Cardiac fibroblast (primary cell): ENCODE measurements at places on chromosomes 5 and 9.

DNA sequence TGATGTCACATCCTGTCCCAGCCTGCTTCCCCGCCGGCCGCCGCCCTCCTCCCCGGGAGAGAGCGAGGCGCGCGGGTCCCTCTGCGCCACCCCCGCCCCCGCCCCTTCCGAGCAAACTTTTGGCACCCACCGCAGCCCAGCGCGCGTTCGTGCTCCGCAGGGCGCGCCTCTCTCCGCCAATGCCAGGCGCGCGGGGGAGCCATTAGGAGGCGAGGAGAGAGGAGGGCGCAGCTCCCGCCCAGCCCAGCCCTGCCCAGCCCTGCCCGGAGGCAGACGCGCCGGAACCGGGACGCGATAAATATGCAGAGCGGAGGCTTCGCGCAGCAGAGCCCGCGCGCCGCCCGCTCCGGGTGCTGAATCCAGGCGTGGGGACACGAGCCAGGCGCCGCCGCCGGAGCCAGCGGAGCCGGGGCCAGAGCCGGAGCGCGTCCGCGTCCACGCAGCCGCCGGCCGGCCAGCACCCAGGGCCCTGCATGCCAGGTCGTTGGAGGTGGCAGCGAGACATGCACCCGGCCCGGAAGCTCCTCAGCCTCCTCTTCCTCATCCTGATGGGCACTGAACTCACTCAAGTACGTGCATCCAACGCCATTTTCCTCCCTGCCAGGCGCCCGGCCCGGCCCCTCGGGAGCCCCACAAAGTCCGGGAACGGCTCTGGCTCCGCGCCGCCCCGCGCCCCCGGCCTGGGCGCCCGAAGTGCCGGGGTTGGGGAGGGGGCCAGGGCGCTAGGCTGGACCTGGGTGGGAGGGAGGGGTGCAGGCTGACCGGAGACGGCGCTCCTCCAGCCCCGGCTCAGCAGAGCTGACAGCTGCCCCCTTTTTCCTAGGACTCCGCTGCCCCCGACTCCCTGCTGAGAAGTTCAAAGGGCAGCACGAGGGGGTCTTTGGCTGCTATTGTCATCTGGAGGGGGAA lies 12.0 kb upstream of the OLFM1 start:
- peak; percentile 3 for DNase-seq

GRCh38 chr5:170269579-170269978 lies 28.0 kb downstream of the LCP2 start:
- no peak for DNase-seq

- peak; percentile 78 for DNase-seq
These were observed 101.0 kb downstream of the TLE1 start for GRCh38 chr9:81588148-81588871.

DNA sequence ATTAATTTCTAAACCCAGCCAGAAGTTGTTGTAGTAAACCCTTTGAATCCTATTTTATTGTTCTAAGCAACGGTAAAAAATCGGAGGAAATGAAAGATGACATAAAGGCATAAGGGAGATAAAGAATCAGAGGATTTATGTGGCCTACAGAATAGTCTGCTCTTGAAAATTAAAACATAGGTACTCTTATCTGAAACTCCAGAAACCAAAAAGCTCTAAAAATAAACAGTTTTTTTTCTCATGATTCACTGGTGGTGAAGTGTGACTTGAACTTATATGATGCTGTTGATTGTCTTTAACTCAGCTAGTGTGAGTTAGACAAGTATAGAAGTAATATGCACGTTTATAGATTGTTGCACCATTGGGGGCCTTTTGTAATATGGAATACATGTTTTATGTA lies 80.3 kb downstream of the HSD17B4 start:
- no peak for DNase-seq

- DNase-seq = no peak
These were observed 422.1 kb upstream of the PIK3R1 start for GRCh38 chr5:67793418-67793817.

GRCh38 chr5:10527281-10527950 lies 36.5 kb upstream of the ANKRD33B start:
- no peak for DNase-seq

DNA sequence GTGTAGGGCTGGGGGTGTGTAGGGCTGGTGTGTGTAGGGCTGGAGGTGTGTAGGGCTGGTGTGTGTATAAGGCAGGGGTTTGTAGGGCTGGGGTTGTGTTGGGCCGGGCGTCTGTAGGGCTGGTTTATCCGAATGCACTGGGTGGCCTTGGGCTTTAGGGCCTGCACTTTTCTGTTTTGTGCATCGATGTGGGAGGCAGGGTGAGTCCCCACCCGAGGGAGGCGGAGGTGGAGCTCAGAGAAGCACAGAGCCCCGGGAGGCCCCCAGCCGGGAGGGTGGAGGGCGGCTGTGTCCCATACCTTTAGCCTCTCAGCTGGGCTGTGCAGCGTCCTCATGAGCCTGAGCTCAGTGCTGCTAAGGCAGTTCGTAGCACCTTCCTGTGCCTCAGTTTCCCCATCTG lies 13.5 kb downstream of the COL5A1 start:
- no peak for DNase-seq

- peak; percentile 22 for DNase-seq
These were observed 167.9 kb downstream of the DENND1A start for GRCh38 chr9:123761905-123762605.

DNA sequence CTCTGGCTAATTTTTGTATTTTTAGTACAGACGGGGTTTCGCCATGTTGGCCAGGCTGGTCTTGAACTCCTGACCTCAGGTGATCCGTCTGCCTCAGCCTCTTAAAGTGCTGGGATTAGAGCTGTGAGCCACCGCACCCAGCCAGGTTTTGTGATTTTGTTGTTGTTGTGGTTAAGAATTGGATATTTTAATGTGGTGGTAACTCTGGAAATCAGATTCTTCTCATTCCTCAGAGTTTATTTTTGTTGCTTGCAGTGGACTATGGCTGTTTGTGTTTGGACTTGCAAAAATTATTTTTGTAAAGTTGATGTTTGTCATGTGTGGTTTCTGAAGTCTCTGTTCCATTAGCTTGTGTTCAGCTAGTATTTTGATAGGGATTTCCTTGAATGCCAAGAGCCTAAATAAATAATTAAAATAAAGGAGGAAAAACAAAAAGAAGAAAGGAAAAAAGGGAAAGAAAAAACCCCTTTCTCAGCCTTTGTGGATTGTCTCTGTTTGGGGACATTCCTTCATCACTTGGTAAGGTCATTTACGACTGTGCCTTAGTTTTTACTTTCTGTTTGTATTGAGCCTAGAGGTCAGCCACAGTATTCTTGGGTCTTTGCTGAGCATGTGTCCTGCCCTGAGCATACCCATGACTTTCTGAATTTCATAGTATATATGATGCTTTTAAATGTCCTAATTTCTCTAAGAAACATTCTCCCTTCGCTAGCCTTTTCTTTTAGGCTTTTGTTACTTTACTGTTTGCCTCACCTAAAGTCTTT lies 37.3 kb downstream of the PBX3 start:
- DNase-seq = peak; percentile 20

DNA sequence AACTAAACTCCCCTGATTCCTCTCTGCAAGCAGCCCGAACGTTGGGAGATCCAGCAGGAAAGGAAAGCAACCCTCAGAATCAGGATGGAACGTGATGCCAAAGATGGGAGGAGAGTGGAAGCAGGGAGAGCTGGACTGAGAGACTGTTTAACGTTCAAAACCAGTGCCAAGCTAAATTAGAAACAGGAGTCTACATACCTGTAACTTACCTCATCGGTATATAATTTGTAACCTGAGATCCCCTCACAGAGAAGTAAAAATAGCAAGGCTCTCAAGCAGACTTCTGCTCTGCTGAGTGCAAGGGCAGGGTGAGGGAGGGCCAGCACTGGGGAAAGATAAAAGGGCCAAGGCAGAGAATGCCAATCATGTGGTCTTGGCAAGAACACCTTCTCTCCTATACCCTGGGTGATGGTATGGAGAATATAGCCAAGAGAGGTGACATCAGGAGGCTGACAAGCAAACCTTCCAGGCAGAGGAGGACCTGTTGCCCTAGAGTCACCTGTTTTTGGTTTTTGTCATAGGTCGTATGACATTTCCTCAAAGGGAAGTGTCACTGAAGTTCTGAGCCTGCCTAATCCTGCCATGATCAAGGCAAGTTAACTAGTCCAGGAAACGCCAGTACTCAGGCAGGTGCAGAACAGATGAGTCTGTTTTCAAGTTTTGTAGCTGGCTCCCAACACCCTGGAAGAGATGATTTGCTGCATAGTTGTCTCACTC lies 472.0 kb downstream of the NFIB start:
- no peak for DNase-seq

DNA sequence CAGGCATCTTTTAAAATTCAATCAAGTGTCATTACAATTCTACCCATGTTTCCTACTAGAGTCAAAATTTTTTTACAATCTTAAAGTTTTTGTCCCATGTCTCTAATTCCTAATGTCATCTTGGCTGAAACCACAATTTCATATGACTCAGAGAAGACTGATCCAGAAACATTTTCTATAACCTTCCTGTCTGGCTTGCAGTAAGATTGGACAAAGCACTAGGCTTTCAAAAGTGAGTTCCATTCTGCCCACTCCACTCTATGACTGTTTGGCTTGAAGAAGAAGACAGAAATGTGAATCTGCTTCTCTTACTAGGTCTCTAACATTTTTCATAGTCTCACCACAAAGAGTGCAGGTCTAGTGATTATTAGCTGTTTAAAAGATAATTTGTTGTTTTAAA lies 88.8 kb downstream of the NR3C1 start:
- peak; percentile 86 for DNase-seq

DNA sequence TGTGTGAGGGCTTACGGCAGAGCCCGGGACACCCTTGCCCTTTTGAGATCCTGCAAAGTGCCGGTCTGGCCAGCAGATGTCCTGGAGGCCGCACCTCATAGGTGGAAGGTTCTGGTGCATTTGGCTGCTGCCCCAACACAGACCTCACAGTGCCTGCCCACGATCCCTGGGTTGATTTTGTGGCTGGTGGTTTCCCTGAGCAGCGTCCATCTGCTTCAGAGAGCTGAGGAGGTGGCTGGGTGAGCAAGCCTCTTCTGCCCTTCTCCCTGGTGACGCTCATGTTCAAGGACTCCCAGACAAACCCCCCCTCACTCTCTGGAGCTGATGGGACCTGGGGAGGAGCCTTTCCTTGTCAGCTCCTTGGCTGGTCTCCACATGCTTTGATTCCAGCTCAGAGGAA lies 18.9 kb downstream of the BNIP1 start:
- DNase-seq = peak; percentile 66

DNA sequence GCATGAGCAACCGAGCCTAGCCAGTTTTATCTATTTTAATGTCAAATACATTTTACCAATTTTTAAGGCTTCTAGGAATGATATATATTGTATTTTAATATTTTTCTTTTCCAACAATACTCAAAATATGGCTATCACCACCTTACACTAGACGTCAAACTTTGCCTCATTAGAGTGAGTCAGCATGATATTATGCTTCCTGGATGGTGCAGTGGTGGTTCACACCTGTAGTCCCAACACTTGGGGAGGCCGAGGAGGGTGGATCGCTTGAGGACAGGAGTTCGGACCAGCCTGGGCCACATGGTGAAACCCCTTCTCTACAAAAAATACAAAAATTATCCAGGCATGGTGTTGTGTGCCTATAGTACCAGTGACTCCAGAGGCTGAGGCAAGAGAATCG lies 7.3 kb upstream of the CDC14B start:
- no peak for DNase-seq

DNA sequence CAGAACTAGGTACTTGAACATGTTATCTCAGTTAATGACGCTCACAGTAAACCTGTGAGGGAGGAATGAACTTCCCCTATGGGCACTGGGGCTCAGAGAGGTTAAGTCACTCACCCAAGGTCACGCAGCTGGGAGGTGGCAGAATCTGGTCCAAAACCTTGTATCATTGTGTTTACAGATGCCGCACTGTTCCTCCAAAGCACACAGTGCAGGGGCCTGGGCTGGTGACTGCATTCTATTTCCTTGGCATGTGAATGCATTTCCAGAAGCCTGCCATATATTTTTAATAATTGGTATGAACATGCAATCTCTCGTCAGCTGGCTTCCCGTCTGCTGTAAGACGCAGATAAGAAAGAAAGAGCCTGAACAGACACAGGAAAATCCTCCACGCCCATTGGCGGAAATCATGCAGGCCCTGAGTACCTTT lies 77.0 kb upstream of the TBC1D2 start:
- DNase-seq = peak; percentile 44

- peak; percentile 17 for DNase-seq
These were observed 145.5 kb upstream of the MAP3K1 start for GRCh38 chr5:56669534-56670483.
